ENCODE measurements at places on chromosomes 7 and 10.
A peak's percentile ranks its signal among the peaks of the same experiment; 100 is the strongest.

- no peak for DNase-seq
Measured at GRCh38 chr10:101968940-101969321, 87.0 kb downstream of the ARMH3 start.

GRCh38 chr7:115676080-115676479 lies 354.5 kb downstream of the TFEC start:
- no peak for DNase-seq

GRCh38 chr10:58027426-58027825 lies 240.3 kb downstream of the IPMK start:
- DNase-seq: no peak

- DNase-seq: no peak
Measured at GRCh38 chr10:88853155-88853881, 1.7 kb upstream of the ANKRD22 start.

DNA sequence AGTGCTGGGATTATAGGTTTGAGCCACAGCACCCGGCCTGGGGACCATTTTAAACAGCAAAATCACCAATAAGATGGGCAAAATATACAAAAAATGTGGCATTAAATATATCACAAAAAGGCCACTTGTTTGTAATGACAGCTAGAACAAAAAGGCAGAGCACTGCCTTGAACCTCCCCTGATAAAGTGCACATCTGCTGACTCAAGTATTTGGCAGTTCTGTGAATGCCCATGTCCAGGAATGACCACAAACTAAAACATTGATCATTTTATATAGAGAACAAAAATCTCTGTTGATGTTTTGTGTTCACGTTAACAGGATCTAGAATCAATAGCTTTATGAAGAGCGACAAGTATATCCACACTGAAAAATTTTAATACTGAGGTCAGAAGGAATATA lies 21.5 kb downstream of the HERC4 start:
- DNase-seq: no peak

- DNase-seq: peak; percentile 57
Measured at GRCh38 chr7:139775829-139776266, 1.9 kb downstream of the HIPK2 start.

GRCh38 chr7:18532813-18533212 lies 37.3 kb downstream of the HDAC9 start:
- DNase-seq: no peak
